Tibial nerve (tissue), 4 donors: ENCODE measurements at places on chromosomes 16 and 17. TPM values are rescaled to one million over a fixed set of nuclear protein-coding genes. Genes with fewer than 3 reads are reported as not detected.

TM4SF5 gene
- total RNA-seq: not detected

AARSD1 gene
- total RNA-seq: 42.0 TPM

SGCA gene
- 7.8 TPM for total RNA-seq

CHRNE gene
- 0.60 TPM for total RNA-seq

KRT33A gene
- not detected for total RNA-seq

OR4D1 gene
- total RNA-seq: not detected

CSH1 gene
- not detected for total RNA-seq

AANAT gene
- total RNA-seq: not detected

ZP2 gene
- not detected for total RNA-seq

HES7 gene
- total RNA-seq: 2.1 TPM

HS3ST2 gene
- total RNA-seq: 0.87 TPM

GLP2R gene
- total RNA-seq: not detected

SLFN12 gene
- 20.1 TPM for total RNA-seq

BICDL2 gene
- total RNA-seq: not detected
